ENCODE measurements at places on chromosomes 12 and 14.

DNA sequence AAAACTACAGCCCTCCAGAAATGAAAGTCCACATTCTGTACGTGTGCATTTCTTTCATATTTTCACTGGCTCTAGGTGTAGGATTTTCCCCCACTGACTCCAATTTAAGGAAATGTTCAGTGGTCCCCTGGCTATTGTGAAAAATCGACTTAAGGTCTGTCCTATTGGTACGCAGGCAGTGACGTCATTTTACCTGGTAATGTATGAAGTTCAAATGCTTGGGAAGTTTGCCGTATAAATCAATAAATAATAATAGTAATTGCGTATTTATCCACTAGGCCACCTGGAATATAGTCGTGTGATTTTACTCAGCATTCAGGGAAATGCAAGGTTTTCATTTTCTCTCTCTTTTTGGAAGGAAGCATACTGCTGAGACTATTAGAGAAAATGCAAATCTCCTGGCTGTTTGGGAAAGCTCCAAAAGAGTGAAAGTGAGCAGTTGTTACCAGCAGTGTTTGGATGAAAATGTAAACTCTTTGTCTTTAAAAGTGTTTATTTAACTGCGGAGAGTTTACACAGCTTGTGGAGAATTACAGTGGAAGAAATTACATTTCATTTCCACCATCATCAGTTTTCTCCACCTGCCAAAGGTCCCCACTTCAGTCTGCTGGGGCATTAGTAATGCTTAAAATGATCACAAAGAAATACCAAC, 107.0 kb downstream of the EXOC5 start:
- H3K36me3 ChIP-seq, result no peaks in the 10 kb centered on the region
- no peak overlapping the region for H3K4me3 ChIP-seq
- H3K4me1 ChIP-seq, result no peaks in the 10 kb centered on the region
- no peaks in the 10 kb centered on the region for H3K27me3 ChIP-seq

GRCh38 chr12:42992826-42993225, 403.3 kb upstream of the PRICKLE1 start:
- H3K4me1 ChIP-seq, result no peaks in the 10 kb centered on the region
- no peak overlapping the region for H3K27ac ChIP-seq
- DNase-seq, result no peak

GRCh38 chr12:71695782-71696181, 9.9 kb downstream of the TMEM19 start:
- DNase-seq, result no peak
- H3K27ac ChIP-seq, result no peak overlapping the region

- H3K27ac ChIP-seq, result no peak overlapping the region
- H3K4me3 ChIP-seq, result no peak overlapping the region
- no peaks in the 10 kb centered on the region for H3K27me3 ChIP-seq
- H3K4me1 ChIP-seq, result no peaks in the 10 kb centered on the region
- DNase-seq, result no peak
- no peaks in the 10 kb centered on the region for H3K36me3 ChIP-seq
Measured at GRCh38 chr12:10065241-10065640, 33.5 kb downstream of the CLEC1A start.

DNA sequence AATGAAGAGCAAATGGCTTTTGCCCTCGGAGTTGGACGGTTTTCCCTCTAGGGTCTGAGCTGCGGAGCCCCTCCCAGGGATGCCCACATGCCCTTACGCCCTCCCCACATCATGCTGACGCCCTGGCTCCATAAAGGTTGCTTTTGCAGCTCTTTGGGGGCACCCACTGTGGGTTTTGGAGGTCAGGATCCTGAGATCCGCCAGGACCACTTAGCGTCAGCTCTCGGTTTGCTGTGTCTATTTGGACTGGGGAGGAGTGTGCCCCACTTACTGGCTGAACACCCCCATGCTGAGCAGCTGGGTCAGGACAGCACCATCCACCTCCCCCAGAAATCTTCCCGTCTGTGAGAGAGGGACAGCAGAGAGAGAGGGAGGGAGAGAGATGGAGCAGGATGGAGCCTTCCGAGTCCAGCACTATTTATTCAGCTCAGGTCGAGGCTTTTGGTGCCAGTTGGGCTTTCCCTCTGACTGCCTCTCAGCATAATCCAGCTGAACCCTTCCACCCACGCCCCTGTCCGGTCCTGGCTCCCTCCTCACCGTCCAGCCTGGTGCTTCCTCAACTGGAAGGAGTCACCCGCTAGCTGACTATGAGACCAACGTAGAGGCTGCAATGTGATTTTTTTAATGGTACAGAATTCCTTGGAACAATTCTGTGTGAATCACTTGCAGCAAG, 18.9 kb upstream of the LRTM2 start:
- H3K4me3 ChIP-seq, result no peak overlapping the region
- DNase-seq, result no peak
- no peak overlapping the region for H3K27ac ChIP-seq
- no peaks in the 10 kb centered on the region for H3K27me3 ChIP-seq
- no peaks in the 10 kb centered on the region for H3K36me3 ChIP-seq

DNA sequence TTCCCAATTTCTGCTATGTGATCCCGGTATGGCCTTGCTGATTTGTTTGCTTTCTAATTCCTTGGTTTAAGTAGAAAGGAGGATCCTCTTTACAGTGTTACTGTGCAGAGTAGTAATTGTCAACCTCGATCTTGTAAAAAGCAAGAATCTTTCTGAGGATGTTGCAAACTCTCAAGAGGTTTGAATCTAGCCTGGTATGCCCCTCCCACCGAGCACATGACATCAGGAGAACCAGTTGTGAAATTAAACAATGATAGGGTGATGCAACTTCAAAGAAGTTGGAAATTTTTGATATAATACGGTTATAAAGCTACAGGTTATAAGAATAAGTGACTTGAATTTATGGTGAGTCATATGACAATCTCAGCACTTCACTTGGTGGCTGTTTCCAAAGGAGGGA, 35.0 kb upstream of the FUT8 start:
- H3K4me1 ChIP-seq, result no peaks in the 10 kb centered on the region
- H3K27ac ChIP-seq, result no peak overlapping the region
- no peaks in the 10 kb centered on the region for H3K27me3 ChIP-seq
- H3K36me3 ChIP-seq, result no peaks in the 10 kb centered on the region
- DNase-seq, result no peak

DNA sequence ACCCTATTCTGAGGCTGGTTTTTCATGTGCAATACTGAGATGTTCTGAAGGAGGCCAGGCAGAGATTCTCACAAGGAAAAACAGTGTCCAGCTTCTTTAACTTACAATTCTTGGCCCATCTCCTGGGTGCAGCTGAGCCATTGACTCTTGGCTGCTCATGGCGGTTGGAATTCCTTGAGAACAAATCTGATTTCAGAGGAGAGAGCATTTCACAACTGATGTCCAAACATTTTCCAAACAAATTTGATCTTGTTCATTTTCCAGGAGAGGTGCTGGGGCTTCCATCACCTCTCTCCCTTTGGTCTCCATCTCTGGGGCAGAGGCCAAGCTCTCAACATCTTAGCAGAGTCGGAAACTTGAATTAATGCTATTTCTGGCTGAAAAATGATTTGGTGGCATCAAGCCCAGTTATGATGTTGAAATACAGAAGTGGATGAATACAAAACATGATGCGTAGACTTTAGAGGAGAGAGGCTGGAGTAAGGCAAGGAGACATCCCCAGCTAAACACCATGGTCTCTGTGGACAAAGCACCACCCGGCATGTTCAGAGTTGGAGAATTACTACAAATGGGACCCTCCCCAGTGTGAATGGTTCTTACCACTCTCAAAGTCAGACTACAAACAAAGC, 593.0 kb downstream of the VRK1 start:
- H3K4me1 ChIP-seq, result no peaks in the 10 kb centered on the region
- no peaks in the 10 kb centered on the region for H3K27me3 ChIP-seq
- H3K27ac ChIP-seq, result no peak overlapping the region
- H3K4me3 ChIP-seq, result no peak overlapping the region
- H3K36me3 ChIP-seq, result no peaks in the 10 kb centered on the region

DNA sequence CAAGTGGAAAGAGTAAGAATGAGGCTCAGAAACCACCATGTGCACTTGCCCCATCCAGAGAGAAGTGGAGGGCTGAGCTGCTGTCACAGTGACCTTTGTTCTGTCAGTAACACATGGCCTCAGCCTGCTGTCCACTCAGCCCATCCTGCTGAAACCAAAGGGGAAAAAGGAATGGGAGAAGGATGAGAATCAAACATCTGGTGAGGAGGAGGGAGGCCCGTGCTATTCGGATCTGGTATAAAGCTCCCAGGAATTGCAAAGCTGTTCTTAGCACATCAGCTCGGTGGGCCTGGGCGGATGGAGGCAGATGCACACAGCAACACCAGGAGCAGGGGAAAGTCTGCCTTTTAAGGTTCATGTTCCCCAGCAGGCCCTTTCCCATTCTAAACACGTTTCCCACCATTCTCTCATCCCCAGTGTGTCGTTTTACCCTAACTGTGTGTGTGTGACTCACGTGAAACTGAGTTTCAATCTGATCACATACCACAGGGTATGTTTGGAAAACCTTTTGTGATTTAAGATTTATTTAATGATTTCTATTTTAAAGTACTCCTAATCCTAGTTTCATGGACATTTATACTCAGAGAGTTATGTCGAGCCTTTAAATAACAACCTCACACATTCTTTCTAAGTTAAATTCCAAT, 36.8 kb downstream of the RTRAF start:
- no peak overlapping the region for H3K4me3 ChIP-seq
- no peak for DNase-seq
- H3K27me3 ChIP-seq, result no peaks in the 10 kb centered on the region
- H3K36me3 ChIP-seq, result no peaks in the 10 kb centered on the region

DNA sequence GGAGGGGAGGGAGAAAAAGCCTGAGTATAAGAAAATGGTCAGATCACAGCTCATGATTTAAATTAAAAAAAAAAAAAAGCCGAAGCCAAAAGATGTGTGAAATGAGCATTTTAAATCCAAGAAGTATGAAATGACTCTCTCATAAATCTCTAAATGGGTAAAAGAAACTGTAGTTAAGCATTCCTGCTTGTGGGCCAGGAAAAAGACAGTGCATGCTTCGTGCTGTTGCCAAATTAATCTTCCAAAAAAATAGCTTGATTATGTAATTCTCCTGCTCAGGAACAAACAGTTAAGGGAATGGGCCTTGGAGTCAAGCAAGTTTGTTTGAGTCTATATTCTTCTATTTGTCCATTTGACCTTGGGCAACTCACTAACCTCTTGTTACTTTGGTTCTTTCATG, 325.4 kb upstream of the SEL1L start:
- H3K27ac ChIP-seq, result no peak overlapping the region
- no peaks in the 10 kb centered on the region for H3K36me3 ChIP-seq
- H3K27me3 ChIP-seq, result no peaks in the 10 kb centered on the region

GRCh38 chr14:23512156-23512555, 39.4 kb downstream of the ZFHX2 start:
- H3K36me3 ChIP-seq, result no peaks in the 10 kb centered on the region
- no peak for DNase-seq
- H3K27me3 ChIP-seq, result no peaks in the 10 kb centered on the region
- peak overlapping the region; percentile 36 for H3K4me3 ChIP-seq
- no peaks in the 10 kb centered on the region for H3K4me1 ChIP-seq

GRCh38 chr12:108106599-108106998, 22.5 kb upstream of the WSCD2 start:
- no peak overlapping the region for H3K27ac ChIP-seq
- no peaks in the 10 kb centered on the region for H3K27me3 ChIP-seq
- no peak overlapping the region for H3K4me3 ChIP-seq
- H3K4me1 ChIP-seq, result no peaks in the 10 kb centered on the region
- no peak for DNase-seq
- no peaks in the 10 kb centered on the region for H3K36me3 ChIP-seq

DNA sequence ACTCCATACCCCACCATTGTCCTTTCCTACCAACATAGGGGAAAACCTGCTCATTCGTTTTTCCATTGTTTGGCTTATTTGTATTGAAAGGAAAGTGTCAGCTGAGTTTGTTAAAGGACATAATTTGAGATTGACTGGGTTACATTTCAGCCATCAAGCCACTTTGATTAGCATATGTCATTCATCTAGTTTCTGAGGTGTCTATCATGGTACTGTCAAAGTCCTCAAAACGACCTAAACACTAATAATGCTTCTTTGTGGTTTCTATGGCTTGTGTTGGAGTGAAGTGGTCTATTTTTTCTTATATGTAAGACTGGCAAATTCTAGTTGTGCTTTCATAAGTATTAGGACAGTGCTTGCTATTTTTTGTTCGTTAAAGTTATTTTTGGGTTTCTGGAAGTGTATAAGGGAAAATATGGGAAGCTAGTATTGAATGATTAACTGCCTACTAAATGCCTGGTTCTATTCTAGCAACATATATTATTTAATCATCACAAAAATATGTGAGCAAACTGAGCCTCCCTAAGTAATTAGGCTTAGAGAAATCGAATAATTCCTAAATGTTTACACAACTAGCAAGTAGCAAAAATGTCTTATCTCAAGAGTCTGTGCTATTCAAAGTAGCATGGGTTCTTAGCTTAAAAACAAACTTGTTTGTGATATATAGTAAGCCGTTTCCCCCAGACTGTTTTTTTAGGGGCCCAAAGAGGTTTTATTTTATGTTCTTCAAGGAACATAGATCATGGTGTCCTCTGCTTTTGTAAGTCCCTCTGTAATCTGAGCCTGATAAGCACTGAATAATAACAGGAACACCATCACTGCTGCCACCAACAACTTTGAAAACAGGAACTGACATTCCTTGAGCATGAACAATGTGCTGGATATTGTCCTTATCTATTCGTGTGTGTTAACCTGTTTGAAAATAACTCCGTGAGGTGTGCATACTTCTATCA, 67.1 kb downstream of the DERA start:
- H3K4me3 ChIP-seq, result no peak overlapping the region
- peaks cover 4% of the 10 kb centered on the region for H3K36me3 ChIP-seq
- H3K27ac ChIP-seq, result no peak overlapping the region
- no peaks in the 10 kb centered on the region for H3K27me3 ChIP-seq
- no peaks in the 10 kb centered on the region for H3K4me1 ChIP-seq

GRCh38 chr14:101980700-101981099, 16.3 kb downstream of the DYNC1H1 start:
- H3K4me3 ChIP-seq, result no peak overlapping the region
- H3K27ac ChIP-seq, result no peak overlapping the region
- no peaks in the 10 kb centered on the region for H3K4me1 ChIP-seq
- DNase-seq, result no peak
- no peaks in the 10 kb centered on the region for H3K27me3 ChIP-seq

GRCh38 chr14:67602995-67603545, 3.0 kb upstream of the PIGH start:
- no peak overlapping the region for H3K4me3 ChIP-seq
- H3K27me3 ChIP-seq, result no peaks in the 10 kb centered on the region
- no peak overlapping the region for H3K27ac ChIP-seq
- peaks cover 12% of the 10 kb centered on the region for H3K4me1 ChIP-seq
- H3K36me3 ChIP-seq, result no peaks in the 10 kb centered on the region
- no peak for DNase-seq

DNA sequence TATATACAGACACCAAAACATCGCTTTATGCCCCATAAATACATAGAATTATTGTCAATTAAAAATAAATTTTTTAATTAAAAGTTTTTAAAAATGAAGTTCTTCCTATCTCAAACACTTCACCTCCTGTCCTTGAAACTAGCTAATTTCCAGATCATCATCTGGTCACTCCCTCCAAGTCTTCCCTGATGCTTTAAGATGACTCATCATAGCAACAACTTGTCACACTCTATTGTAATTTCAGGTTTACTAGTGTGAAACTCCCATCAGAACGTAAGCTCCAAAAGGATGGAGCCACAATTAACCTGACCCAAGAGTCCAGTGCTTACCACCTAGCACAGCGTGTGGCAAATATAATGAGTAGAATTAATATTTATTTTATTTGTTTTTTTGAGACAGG, 16.3 kb downstream of the GXYLT1 start:
- no peaks in the 10 kb centered on the region for H3K4me1 ChIP-seq
- no peaks in the 10 kb centered on the region for H3K27me3 ChIP-seq
- H3K36me3 ChIP-seq, result no peaks in the 10 kb centered on the region

Measured in effector memory CD4-positive, alpha-beta T cell (primary cell).